RWPE1 (cell line): ENCODE measurements at places on chromosomes 1 and 21.

DNA sequence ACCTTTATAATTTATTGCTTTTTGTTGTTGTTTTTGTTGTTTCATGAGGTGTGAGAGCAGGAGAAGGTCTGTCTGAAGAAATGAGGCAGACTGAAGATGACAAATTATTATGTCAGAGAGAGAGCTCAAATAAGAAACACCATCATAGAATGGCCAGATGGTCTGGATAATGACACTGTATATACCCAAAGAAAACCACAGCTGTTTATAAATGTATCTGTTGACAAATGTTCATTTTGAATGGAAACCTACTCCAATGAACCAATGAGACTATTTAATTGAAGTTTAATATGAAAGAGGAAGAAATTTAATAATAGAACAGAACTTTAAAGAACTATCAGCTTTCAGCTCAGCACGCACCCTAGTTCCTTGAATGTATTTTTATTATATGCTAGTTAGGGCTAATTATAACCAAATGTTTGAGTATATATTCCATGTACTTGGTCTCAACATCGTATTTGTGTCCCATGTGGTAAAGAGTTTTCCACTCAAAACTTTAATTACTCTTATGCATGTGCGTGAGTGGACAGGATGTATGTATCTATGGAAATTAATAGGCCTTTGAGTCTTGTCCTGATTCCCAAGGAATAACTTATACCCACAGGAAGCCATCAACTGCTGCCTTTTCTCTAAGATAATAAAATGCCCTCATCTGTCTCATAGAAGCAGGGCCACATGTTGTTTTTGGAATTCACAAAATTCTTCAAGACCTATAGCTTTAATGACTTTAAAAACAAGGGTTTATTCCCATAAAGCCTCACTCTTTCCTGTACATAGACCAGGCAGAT lies 202.7 kb downstream of the KCNK2 start:
- DNase-seq = no peak

- no peak for DNase-seq
These were observed 113.8 kb upstream of the MAGI3 start for GRCh38 chr1:113276507-113276906.

- DNase-seq = peak; percentile 64
These were observed 646 bp downstream of the MAPKAPK2 start for GRCh38 chr1:206685334-206685768.

DNA sequence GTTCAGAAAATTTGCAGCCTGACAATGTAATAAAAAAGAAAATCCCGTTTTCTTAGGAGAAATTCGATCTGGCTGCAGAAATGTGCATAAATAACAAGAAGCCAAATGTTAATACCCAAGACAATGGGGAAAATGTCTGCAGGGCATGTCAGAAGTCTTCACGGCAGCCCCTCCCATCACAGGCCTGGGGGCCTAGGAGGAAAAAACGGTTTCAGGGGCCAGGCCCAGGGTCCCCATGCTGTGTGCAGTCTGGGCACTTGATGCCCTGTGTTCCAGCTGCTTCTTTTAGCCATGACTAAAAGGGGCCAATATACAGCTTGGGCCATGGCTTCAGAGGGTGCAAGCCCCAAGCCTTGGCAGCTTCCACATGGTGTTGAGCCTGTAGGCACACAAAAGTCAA lies 6.5 kb upstream of the PRDX6 start:
- DNase-seq = no peak

GRCh38 chr21:40282912-40283886 lies 416.0 kb downstream of the PCP4 start:
- DNase-seq = no peak

- no peak for DNase-seq
These were observed 66.3 kb downstream of the MAP3K7CL start for GRCh38 chr21:29196670-29197191.

GRCh38 chr1:16191916-16192546 lies 20.4 kb downstream of the ARHGEF19 start:
- DNase-seq = no peak
